GM23248 (cell line): ENCODE measurements at places on chromosomes 1 and 21. TPM values are rescaled to one million over a fixed set of nuclear protein-coding genes. Genes with fewer than 3 reads are reported as not detected.
A peak's percentile ranks its signal among the peaks of the same experiment; 100 is the strongest.

DNA sequence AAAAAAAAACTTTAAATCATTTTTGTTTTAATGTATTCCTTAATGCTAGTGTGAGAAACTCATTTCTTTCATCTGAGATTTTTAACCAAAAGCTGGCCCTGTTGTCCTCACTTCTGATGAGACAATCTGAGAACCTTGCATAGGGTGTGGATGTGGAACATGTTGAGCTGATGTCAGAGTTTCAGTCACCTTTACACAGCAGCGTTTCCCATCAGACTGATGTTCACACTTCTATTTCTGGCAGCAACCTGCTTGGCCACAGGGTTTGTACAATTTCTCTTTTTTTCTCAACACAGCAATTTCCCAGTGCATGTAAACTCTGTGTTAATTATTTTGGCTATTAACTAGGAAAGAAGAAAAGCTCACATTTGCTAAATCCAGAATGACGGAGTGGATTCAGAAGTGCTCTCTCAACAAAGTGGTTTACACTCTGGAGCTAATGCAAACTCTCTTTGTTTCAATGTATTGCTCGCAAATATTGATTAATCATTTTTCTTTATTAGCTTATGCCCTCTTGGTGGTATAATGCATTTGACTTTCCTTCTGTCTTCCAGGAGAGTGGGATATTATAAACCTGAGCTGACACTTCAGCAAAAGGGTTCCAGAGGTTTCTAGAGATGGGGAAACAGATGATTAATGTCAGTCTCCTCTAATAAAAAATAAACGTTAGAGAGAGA, 70.5 kb upstream of the HSPA13 start:
- no peak for DNase-seq

DNA sequence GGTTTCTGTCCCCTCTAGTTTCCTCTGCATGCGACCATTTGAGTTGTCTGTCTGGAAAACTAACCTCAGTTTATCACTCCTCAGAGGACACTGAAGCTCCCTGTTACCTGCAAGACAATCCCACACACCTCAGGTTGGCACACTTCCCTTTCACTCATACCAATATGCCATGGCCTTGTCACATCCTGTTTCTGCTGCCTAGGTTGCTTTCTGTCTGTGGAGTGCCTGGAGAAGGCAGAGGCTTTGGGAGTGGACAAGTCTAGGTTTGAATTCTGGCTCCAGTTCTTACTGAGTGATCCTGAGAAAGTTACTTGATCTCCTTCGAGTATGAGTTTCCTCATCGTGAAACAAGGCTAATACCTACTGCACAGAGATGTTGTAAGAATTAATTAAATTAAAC, 171.5 kb upstream of the CACYBP start:
- no peak for DNase-seq

- peak; percentile 39 for DNase-seq
Observed at GRCh38 chr21:32806810-32807386, 35.3 kb upstream of the PAXBP1 start.

GRCh38 chr1:186869526-186870228, 40.9 kb downstream of the PLA2G4A start:
- DNase-seq: no peak

- DNase-seq: no peak
Observed at GRCh38 chr21:32155226-32155625, 123.6 kb downstream of the MIS18A start.

DNA sequence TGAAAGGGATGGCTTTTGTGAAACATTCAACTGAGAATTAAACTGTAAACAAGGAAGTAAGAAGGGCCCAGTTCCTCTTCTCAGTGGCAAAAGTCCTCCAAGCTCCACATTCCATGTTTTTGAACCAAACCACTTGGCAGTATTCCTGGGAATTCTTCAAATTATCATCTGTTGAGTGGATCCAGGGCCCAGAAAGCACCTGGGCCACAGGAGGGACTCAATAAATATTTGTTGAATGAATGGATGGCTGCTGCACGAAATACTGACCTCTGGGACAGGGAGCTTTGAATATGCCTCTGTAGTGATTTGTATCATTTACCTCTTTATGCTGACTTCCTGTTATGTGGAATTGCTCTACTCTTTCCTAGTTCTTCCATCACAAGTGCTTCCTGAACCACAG, 4.7 kb downstream of the SLC35F3 start:
- DNase-seq: no peak

GRCh38 chr1:4124631-4125145, 224.6 kb upstream of the C1orf174 start:
- no peak for DNase-seq

DNA sequence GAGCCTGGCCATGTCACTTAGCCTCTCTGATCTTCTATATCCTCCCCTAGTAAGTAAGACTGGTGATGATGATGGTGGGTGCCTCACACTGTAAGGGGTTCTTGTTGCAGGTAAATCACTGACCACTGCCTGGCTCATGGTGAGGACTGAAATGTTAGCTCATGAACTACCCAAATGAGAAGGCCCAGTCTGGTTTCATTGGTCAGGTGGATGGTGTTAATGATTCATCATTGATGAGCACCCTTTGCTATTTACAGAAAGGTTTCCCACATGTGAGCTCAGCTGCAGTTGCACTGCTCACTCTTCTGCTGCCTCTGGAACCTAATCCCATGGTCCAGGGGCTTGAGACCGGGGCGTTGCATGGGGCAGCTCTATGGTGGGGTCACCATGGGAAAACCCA, 417.7 kb downstream of the PRDM2 start:
- DNase-seq: no peak

- DNase-seq: no peak
Observed at GRCh38 chr1:95852483-95853070, 618.6 kb downstream of the RWDD3 start.

GRCh38 chr1:153659175-153659534, 652 bp downstream of the SNAPIN start:
- peak; percentile 27 for DNase-seq

Gene LCE1C
- polyA plus RNA-seq: not detected in 2 replicates

Gene FHL3
- 44.4 and 48.0 TPM in 2 replicates for polyA plus RNA-seq

GRCh38 chr1:237226177-237226944, 184.4 kb downstream of the RYR2 start:
- no peak for DNase-seq

- no peak for DNase-seq
Observed at GRCh38 chr21:25721987-25722386, 12.7 kb downstream of the ATP5PF start.

GRCh38 chr1:111602302-111602701, 17.3 kb upstream of the RAP1A start:
- DNase-seq: no peak

DNA sequence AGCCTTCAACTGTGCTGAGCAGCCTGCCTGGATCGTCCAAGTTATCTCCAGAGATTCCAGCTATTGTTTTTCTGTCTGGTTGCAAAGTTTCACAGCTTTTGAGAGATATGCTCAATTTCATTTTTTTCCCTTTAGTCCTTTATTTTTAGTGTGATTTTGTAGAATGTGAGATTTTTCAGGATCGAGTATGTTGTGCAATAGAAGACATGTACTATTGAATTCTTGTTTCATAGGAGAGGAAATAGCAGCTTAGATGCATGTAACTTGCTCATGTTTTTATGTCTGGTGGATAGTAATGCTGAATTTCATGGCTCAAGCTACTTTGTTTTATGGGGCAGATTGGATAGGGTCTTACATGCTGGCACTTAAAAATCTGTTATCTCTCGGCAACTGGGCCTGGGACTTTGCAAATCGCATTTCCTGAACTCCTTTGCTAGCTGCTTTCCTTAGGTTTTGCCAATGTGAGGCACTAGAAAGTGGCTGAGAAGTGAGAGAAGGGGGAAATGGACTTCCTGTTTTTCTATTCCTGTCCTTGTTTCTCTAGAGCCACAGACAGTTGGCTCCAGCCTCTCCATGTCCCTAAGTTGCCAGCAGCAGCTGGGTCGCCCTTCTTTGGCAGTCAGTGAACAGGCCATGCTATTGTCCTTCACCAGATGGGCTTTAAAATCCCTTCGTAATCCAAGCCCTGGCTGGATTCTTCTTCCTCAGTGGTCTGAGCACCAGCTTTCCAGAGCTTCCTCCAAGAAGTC, 101.4 kb upstream of the PDE4B start:
- DNase-seq: no peak

DNA sequence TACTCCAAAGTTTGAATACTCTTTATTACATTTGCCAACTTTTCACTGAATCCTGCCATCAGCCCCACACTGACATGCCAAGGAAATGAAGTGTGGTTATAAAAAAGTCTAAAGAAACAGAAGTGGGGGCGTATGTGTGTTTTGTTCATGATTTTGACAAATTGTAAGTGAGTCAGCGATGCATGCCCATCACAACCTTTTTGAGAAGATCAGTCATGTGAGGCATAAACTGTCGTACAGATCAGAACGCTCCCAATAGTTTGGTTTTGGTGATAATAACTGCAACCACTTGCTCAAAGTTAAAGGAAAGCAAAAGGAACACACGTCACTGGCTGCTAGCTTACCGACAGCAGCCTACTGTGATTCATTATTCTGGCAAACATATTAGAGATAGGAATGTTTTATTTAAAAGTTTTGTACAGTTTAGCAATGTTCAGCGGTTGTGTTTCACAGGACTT, 95.6 kb downstream of the RGS2 start:
- DNase-seq: peak; percentile 81

GRCh38 chr21:31342348-31342747, 1.7 kb downstream of the TIAM1 start:
- no peak for DNase-seq

Gene FAM163A
- polyA plus RNA-seq: not detected in 2 replicates

Gene THEM5
- not detected in 2 replicates for polyA plus RNA-seq

- DNase-seq: no peak
Observed at GRCh38 chr1:205441716-205442050, 14.2 kb downstream of the BLACAT1 start.

GRCh38 chr21:35615325-35615724, 445.0 kb downstream of the SETD4 start:
- DNase-seq: no peak

DNA sequence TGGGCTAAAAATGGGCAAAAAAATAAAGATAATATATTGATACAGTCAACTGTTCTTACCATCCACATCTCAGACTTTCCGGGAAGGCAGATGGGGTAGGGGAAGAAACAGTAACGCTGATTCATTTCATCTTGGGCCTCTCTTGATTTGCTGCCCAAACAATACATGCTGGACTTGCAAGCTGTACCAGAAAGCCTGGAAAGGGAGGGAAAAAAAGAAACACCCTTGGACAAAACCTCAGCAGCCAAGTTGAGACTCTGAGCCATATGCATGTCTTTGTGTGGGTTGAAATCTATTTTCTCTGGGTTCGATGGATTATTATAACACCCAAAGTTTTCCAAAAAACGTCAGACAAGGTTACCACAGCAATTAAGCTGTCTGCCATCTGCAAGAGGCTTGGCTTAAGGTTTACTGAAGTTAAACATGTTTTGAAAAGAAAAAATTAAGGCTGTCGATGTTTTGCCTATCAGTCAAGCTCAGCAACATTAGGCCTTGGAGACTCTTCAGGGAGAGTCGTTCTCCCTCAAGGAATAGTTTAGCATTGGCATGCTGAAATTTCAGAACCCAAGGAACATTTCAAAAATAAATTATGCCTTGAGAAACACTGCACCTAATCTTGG, 71.2 kb downstream of the PSMG1 start:
- peak; percentile 58 for DNase-seq

DNA sequence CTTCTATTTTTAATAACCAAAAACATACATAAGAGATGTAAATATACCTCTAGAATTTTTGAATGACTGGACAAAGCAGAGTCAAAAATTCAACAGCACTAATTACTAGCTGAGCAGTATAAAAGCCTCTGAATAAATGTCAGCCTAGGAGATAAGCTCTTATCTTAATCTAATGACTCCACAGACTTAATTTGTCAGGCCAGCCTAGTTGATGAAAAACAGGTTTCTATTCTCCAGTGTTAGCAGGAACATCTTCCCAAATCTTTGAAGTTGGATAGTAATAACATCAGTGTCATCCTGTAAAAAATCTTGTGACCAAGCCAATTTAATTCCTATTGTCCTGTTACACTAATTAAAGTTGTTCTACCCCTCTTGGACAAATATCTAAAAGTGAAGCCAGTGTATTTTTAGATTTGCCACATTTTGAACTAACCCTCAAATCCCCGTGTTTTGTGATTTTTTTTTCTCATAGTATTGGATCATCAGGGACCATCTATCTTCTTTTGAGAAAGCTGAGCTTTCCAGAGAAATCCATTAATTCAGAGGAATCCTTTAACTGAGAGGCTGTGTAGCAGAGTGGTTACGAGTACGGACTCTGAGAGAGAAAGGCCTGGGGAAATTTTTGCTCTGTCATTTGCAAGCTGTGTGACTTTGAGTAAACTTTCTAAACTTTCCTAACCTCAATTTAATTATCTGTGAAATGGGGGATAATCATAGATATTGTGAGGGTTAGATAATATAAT, 41.2 kb downstream of the LMO4 start:
- DNase-seq: no peak

Gene PRMT2
- 145 and 146 TPM in 2 replicates for polyA plus RNA-seq

DNA sequence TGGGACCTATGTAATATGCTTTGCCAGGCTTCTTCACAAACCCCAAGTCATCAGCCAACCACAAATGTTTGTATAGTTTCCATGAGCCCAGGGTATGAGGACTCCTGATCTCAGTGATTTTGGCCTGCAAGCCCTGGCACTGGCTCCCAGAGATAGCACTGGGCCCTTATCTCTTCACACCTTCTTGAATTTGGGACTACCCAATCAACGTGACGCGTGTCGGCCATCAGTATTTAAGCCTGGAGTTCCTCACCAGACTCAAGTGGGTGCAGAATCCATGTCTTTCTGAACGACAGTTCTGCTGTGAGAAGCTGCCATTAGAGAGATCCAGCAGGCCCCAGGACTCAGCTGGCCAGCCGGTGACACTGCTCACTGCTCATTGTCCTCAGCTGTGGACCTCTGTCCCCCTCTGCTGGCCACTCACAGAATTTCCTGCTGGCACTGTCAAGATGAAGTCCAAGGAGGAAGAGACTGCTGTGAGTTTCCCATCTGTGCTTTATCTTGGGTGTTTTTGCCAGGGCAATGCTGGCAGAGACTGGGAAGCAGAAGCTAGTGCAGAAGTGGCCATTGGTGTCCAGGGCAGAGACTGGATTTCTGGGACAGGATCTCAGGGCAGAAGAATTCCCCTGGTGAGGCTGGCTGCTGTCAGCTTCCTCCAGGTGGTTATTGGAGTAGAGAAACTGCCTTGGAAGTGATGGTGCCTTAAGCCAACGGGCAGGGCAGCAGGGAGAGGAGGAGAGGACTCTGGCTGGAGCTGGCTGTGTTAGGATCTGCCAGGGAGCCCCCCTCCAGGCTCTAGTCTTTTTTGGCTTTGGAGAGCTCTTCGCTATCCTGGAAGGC, 28.4 kb downstream of the TMCC2 start:
- DNase-seq: peak; percentile 88

Gene PGLYRP3
- not detected in 2 replicates for polyA plus RNA-seq

GRCh38 chr1:197783510-197783948, 8.2 kb upstream of the DENND1B start:
- DNase-seq: peak; percentile 81

Gene ICOSLG
- polyA plus RNA-seq: not detected in 2 replicates

GRCh38 chr21:17501107-17502006, 11.5 kb upstream of the CXADR start:
- no peak for DNase-seq

- peak; percentile 39 for DNase-seq
Observed at GRCh38 chr1:65104854-65105534, 43.0 kb upstream of the AK4 start.

Gene VSIG8
- polyA plus RNA-seq: not detected in 2 replicates
